Activated CD4-positive, alpha-beta memory T cell treated with anti-CD3 and anti-CD28 coated beads for 36 hours (primary cell): ENCODE measurements at places on chromosomes 12 and 14.

GRCh38 chr12:54421175-54421878 is 2.3 kb upstream of the ITGA5 start:
- DNase-seq, result no peak

DNA sequence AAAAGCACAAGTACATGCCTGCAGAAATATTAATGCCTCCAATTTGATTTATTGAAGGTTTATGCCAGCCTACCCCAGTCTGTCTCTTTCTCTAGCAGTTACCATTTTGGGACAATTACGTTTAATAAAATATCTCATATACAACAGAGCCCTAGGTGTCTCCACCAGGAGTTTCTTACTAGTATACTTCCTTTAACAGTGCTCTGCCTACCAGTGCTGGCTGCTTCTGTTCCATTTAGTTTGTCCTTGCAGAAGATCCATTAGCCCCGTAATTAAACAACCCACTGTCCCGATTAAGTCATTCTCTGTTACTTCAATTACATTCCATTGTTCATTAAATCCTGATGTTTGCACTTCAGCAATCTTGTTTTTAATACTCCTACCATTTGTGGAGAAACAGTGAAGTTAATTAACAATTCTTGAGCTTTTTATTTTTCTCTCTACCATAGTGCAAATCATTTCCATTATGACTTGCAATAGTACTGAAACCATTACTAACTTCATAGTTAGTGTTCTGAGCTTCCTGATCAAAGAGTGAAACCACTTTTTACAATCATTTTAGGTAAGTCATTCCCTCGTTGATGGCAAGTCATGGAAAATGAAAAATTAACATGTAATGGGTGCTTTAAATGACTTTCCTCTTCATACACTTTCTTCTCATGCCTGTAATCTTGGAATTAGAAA is 121.1 kb downstream of the PLXNC1 start:
- DNase-seq, result no peak

GRCh38 chr12:31877884-31878283 is 81.3 kb upstream of the RESF1 start:
- no peak for DNase-seq

- DNase-seq, result no peak
Observed at GRCh38 chr14:36656687-36657398, 4.8 kb upstream of the PAX9 start.

DNA sequence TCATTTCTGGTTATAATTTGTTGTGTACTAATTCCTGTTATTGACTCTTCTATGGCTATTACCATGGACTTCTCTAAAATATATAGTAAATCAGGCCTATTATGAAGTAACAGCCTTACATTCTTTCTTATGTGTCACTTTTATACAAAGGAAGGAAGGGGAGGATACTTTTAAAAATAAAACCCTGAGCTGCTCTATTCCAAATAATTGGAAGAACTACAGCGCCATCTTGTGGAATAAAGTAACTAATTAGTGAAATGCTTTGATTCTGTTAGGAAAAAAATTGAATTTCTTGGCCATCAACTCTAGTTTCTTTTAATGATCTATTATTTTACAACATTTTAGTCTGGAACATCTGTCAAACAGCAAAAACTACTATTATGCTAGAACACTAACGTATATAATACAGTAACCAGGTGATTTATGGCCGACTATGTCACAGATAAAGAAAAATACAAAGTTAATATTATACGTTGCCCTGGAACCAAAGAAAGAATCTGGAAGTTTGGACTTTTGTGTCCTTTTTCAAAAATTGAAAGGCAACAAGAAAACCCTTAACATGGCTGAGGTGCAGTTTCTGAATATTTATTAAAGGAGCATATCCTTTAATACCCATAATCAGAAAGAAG is 55.0 kb upstream of the NELL2 start:
- DNase-seq, result no peak

DNA sequence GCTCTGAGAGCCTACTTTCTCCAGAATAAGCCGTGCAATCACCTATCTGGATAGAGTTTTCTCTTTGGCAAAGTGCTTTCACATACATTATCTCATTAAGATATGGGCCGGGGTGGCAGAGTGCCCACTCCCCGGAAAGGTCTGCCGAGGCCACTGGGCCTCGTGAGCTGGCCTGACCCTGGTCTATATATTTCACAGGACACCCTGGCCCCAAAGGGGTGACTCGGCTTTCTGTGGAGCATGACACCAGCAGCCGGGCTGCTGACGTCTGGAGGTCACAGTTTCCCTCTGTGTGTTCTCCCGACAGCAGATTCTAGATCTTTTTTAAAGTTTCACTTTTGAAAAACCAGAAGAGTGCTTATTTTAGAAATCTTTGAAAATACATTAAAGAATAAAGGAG is 27.9 kb upstream of the ATP2A2 start:
- no peak for DNase-seq

DNA sequence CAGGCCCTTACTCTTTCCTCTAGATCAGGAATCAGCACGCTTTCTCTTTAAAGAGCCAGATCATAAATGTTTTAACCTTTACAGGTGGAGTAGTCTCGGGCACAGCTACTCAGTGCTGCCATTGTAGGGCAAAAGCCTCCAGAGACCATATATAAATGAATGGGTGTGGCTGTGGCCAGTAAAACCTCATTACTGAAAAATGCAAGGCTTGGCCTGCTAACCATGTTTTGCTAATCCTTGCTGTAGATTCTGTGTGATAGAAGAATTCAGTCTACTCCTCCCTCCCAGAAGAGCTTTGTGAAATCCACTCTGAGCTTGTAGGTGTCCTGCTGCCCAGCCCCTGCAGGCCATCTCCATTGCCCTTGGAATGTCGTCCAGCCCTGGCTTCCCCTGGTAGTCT is 58.1 kb downstream of the HSP90AA1 start:
- DNase-seq, result no peak

DNA sequence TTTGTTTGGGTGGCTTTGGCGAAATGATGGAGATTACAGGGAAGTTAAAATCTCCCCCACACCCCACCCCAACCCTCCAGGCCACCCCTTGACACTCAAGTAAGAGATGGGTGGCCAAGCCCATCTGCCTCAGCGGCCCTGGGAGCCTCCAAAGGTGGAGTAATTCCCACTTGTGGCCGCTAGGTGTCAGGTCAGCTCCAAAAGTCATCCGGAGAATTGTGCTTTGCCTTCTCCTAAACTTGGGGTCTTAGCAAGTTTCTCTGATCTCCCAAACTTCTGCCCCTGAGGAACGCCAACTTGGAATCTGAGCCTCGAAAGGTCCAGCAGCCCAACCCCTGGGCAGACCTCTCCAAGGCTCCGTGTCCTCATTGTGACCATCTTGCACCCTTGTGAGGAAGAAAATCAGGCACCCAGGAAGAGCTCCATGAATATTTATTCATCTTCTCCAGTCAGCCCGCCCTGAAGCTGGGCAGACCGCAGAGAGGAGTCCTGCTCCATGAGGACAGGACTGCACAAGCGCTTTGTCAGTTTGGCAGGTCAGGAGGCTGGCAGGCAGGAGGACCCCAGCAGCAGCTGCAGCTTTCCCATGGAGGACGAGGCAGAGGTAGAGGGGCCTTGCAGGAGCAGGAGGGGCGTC is 46.7 kb downstream of the LRRC74A start:
- DNase-seq, result peak; percentile 78

- no peak for DNase-seq
Observed at GRCh38 chr12:59453475-59453874, 142.4 kb upstream of the SLC16A7 start.

- no peak for DNase-seq
Observed at GRCh38 chr14:41900644-41901043, 294.0 kb downstream of the LRFN5 start.

DNA sequence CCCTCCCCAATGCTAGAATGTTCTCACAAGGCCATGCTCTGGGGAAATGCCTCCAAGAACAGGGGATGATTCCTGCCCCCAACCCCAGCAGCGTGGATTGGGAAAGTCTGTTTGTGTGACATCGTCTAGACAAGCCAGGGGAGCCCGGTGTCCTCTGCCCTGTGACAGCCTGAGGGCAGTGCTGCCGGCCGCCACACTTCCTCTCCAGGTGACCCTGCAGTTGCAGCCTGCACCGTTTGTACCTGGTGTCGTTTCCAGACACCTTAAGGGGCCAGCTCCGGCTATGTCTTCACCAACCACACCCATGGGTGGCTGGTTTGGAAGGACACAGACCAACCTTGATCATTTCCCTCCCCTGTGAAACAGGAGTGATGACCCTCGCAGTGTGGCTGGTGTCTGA is 372.6 kb downstream of the BCL11B start:
- no peak for DNase-seq

DNA sequence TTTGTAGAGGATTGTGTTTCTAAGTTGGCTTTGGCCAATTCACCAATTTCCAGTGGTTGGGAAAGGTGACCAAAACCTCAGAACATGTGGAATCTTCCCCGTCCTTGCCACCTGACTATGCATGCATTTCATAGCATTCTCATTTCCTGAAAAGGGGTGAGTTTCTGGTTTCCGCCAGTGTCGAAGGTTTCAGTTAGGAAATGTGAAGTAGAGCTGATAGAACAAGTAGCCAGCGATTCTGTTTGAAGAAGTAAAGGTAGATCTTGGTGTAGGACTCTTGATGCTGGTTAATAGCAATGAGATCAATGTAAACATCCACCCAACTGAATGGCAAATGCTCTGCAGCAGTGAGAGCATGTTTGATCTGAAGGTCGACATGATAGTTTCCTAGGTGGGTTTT is 15.9 kb downstream of the SMOC1 start:
- no peak for DNase-seq

DNA sequence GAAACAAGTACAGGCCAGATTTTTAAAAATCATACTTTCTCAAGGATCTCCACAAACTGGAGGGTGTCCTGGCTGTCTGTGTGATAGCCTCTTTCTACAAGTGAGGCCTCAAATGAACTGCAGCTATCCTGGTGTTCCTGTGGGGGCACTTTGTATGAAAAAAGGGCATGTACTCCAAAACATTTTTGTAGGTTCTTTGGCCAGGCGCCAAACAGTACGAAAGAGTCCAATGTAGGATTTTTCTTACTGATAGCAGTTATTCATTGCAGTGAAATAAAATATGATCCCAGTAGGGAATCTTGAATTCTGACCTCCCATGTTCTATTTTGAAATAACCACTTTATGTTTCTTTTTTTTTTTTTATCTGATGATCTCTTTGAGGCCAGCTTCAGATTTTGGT is 381.7 kb downstream of the PAWR start:
- no peak for DNase-seq

- no peak for DNase-seq
Observed at GRCh38 chr14:54784060-54784459, 118.6 kb downstream of the GCH1 start.

- DNase-seq, result no peak
Observed at GRCh38 chr14:74661726-74662450, 49.9 kb upstream of the LTBP2 start.

DNA sequence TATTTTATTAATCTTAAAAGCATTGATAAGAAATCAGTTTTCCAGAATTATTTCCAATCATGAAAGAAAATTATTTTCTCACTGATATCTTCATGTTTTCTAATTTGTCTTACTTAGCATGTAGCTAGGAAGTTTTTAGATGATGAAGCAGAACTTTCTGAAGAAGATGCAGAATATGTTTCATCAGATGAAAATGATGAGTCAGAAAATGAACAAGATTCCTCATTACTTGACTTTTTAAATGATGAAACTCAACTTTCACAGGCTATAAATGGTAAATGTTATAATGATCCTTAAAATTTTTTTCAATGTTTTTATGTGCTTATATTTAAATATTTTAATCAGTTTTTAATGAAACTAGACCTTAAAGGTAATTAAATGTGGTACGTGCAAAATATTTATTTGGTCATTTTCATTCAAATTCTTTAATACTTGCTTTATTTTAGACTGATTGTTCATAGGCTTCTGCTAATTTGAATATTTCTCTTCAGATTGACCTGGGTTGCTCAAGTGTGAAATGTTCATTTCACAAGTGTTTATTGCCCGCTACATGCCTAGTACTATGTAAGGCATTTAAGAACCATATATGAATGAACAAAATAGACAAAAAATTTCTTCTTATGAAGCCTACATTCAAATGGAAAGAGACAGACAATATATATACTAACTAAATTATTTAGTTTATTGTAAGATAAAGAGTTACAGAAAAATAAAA is 49.5 kb downstream of the FANCM start:
- no peak for DNase-seq

- DNase-seq, result no peak
Observed at GRCh38 chr12:70399311-70399710, 33.2 kb downstream of the KCNMB4 start.

DNA sequence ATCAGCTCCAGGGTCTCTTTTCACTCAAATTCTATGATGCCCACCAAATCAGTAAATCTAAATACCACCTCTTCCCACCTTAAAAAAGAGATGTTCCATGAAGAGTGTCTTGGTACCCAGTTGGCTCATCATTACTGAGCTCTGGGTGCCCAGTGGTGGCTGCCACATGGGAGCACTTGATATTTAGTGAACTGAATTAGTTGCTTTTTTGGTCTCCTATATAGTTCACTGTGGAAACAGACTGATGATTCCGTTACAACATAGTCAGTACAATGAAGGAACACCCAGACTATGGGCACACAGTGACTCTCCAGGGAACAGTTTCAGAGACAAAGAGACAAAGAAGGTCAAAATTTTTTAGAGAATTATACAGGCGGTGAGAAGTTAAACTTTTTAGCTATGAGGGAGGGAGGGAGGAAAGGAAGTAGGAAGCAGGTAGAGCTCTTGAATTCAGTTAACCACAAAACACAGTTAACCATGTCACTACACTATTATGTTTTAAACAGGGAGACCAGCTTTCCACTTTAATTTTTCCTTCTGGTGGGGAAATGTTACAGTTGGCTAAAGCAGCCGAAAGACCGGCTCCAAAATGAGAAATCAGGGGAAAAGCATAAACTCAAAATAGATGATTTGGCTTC is 14.6 kb upstream of the YY1 start:
- no peak for DNase-seq

GRCh38 chr12:15752785-15753184 is 36.4 kb downstream of the EPS8 start:
- DNase-seq, result no peak

GRCh38 chr14:81801921-81802320 is 268.3 kb upstream of the SEL1L start:
- no peak for DNase-seq

- DNase-seq, result no peak
Observed at GRCh38 chr12:6292606-6293005, 17.9 kb upstream of the PLEKHG6 start.

DNA sequence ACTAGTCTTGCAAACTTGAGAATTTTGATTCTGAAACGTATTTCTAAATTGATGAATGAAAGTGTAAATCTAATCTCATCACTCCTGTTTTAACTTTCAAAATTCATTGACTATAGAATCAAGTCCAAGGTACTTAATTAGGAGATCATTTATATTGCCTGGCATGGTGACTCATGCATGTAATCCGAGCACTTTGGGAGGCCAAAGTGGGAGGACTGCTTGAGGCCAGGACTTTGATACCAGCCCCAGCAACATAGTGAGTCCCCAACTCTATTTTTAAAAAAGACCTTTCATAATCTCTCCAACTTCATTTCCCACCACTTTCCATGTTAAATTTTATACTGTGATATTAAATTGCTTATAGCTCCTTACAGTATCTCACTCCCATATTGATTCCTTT is 3.0 kb upstream of the MIPOL1 start:
- no peak for DNase-seq

GRCh38 chr14:82915381-82915780 is 1381.7 kb upstream of the SEL1L start:
- no peak for DNase-seq
